ENCODE measurements at places on chromosomes 7 and 10.

- DNase-seq = no peak
These were observed 253.7 kb downstream of the GLRX3 start for GRCh38 chr10:130389906-130390305.

GRCh38 chr10:56551037-56551436 is 190.0 kb upstream of the ZWINT start:
- no peak for DNase-seq

- DNase-seq = no peak
These were observed 106.4 kb upstream of the SDK1 start for GRCh38 chr7:3194501-3195141.

GRCh38 chr10:18268005-18268404 is 127.8 kb downstream of the CACNB2 start:
- no peak for DNase-seq

DNA sequence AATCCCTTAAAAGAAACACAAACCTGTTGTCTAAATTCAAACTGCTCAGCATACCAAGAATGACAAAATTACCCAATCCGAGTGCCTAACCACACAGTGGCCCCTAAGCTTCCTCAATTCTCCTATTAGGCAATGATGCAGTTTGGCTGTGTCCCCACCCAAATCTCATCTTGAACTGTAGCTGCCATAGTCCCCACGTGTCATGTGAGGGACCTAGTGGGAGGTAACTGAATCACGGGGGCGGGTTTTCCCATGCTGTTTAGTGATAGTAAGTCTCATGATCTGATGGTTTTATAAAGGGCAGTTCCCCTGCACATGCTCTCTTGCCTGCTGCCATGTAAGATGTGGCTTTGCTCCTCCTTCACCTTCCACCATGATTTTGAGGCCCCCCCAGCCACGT is 21.9 kb downstream of the PSAP start:
- DNase-seq = no peak

- no peak for DNase-seq
These were observed 6.9 kb downstream of the ABCB8 start for GRCh38 chr7:151035026-151035717.

DNA sequence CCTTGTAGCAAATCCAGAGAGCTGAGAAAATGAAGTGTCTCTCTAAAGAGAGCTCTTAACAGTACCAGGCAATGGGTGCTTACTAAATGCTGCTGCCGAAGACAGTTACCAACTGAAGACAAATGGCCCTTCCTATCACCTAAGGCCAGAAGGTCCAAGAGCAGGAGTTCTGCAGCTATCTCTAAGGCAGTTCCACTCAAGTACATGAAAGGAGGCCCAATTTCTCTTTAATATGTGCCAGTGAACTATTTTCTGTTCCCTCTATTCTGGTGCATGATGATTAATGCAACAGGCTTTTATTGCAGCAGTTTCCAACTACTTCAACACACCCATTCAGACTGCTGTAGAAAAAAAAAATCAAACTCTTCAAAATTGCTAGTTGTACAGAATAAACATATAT is 122.5 kb downstream of the SLC25A13 start:
- no peak for DNase-seq

- no peak for DNase-seq
These were observed 15.8 kb upstream of the SEC61A2 start for GRCh38 chr10:12113627-12114026.

DNA sequence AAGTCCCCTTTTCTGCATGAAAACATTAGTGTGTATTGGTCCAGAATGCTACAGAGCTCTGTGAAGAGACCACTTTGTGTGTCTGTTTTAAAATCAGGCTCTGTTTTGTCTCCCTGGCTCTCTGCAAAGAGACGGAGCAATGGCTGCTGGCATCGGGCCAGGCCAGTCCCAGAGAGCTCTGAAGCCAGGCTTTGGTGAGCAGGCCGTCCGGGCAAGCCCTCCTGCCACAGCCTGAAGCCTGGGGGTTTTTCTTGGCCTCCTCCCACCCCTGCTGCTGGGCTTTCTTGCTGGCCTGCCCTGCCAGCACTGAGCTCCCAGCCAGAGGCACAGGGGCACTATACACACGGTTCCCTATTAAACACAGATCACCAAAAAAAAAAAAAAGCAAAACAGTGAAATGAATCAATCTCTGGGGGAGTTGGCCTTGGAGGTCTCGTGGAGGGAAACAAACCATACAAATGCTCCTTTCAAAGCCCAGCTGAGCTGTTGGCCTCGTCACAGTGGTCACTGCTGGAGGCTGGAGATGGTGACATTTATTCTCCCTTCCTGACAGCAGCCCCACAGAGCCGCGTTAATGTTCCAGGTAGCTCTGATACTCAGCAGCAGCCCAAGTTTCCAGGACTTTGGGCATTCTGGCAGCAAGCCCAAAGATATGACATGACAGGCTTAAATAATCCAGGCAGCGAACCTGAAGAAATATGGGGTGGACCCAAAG is 237.2 kb downstream of the TCF7L2 start:
- no peak for DNase-seq

GRCh38 chr7:117194445-117194844 is 128.4 kb downstream of the WNT2 start:
- no peak for DNase-seq

DNA sequence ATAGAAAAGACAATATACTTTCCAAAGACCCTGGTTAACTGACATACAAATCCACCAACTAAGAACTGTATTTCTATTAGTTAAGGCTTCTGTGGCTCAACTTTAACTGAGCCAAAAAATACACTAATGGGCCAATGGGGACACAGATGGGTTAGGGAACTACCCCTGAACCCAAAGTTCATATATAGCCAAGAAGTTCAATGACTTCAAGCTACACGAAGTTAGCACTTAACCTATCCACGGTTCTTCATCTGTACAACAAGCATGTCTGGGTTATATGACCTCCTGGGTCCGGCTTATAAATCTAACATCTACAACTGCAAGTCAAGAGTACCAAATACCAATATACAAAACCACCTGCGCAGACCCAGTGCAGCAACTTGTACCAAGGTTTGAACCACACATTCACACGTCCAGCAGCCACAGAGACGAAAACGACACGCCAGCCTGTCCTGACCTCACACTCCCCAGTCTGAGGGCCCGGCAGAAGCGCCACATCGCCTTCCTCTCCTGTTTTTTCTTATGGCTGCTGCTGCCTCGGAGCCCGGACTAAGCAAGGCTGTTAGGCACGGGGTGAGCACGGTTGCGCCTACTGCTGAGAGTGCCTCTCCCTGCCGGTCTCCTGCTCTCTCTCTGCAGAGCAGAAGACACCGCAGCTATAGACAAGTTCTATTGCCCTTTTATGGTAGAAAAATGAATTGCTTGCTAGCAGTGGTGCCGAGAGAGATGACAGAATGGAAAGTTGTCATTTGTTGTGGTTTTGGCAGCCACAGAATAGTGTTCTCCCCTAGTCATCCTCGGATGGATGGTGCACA is 86.3 kb downstream of the RNF216 start:
- DNase-seq = no peak

DNA sequence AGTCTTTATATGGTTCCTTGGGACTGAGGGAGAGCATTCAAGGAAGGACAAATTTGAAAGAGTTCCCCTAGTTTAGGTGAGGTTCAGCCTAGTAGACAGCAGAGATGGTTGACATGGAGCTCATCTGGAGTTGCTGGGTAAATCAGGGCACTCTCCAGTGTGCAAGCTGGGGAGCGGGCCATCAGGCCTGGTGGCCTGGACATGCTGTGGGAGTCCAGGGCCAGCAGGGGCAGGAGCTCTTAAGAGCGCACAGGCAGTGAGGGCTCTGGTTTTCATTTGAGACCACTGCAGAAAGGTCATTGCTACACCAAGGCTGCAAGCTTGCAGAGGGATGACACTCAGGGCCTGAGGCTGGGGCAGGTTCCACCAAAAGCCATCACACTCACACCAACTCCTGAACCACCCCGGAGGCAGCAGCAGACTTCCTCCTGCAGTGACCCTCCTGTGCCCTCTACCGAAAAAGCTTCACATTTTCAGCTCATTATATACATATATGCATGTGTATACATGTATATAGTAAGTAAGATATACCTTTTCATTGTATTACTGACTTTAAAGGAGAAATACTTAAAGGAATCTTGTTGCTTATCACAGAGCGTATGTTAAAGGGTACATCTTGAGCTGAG is 39.5 kb downstream of the STEAP1B start:
- no peak for DNase-seq

GRCh38 chr7:157685430-157686284 is 348.9 kb downstream of the DNAJB6 start:
- DNase-seq = no peak

- no peak for DNase-seq
These were observed 50.0 kb upstream of the WIPI2 start for GRCh38 chr7:5139998-5140397.

DNA sequence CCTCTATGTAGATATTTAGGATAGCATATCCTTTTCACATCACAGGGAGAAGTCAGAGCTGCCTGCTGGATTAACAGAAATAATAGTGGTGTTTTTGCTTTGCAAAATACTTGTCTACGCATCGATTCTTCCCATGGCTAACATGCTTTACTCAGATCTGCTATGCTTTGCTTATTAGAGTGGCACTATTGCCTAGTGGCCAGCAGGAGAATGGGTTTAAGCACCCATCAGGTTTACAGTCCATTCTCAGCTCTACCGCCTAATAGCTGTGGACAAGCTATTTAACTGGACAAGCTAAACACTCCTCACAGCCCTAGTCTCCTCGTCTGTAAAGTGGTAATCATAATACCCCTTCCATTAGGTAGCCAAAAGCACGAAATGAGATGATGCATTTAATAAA is 218.2 kb upstream of the CCDC6 start:
- DNase-seq = no peak

GRCh38 chr10:71402005-71402404 is 5.3 kb downstream of the CDH23 start:
- DNase-seq = no peak

- DNase-seq = peak; percentile 0
These were observed at the start of gene PCDH15 for GRCh38 chr10:54800741-54801421. Gene PCDH15, minus strand, starts transcription at chr10:54801231. Its CDS starts 136,969 bp downstream, at chr10:54664262.

GRCh38 chr10:118687472-118687871 is 67.3 kb downstream of the CACUL1 start:
- DNase-seq = no peak

GRCh38 chr10:78286186-78286585 is 252.5 kb downstream of the RPS24 start:
- peak; percentile 16 for DNase-seq

DNA sequence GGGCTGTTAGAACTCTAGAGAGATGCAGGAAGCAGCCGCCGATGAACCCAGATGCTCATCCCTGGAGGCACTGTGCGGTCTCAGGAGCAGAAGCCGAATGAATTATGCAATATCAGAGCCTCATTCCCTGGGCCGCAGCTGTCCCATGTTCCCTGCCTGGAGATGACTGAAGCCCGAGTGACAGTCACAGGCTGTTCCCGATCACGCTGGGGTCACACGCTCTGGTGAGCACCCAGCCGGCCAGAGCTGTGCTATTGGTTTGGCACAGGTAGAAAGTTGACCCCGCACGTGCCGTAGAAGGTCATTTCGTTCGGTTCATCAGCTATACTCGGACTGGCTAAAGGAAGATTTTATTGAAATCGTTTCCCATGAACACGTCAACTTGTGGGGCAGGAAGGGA is 140.5 kb upstream of the SH2B2 start:
- DNase-seq = no peak

- no peak for DNase-seq
These were observed 52.9 kb downstream of the ZNF467 start for GRCh38 chr7:149720372-149721083.

- no peak for DNase-seq
These were observed 203.7 kb downstream of the SORCS1 start for GRCh38 chr10:106960812-106961211.

- no peak for DNase-seq
These were observed 19.5 kb downstream of the BAG3 start for GRCh38 chr10:119670717-119671116.

- no peak for DNase-seq
These were observed 89.0 kb upstream of the STEAP4 start for GRCh38 chr7:88395715-88396114.

- DNase-seq = no peak
These were observed 143.2 kb upstream of the RET start for GRCh38 chr10:42933448-42934340.

GRCh38 chr7:135650831-135651573 is 11.3 kb upstream of the STMP1 start:
- no peak for DNase-seq

DNA sequence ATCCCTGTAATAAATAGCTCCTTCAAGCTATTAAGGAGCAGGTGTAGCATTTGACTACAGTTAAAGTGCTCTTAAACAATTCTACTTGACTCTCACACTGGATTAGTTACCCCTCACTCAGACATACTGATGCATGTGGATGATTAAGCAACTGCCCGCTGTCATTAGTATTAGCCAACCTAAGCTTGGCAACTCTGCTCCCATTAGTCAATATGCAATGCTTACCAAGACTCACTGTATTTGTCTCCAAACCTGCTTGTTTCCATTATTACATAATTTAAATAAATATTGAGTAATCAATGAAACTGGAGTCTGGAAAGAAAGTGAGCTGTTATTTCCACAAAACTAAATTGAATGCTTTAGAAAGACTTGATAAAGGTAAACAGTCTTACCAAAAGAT is 144.0 kb upstream of the ASAH2 start:
- DNase-seq = peak; percentile 14

DNA sequence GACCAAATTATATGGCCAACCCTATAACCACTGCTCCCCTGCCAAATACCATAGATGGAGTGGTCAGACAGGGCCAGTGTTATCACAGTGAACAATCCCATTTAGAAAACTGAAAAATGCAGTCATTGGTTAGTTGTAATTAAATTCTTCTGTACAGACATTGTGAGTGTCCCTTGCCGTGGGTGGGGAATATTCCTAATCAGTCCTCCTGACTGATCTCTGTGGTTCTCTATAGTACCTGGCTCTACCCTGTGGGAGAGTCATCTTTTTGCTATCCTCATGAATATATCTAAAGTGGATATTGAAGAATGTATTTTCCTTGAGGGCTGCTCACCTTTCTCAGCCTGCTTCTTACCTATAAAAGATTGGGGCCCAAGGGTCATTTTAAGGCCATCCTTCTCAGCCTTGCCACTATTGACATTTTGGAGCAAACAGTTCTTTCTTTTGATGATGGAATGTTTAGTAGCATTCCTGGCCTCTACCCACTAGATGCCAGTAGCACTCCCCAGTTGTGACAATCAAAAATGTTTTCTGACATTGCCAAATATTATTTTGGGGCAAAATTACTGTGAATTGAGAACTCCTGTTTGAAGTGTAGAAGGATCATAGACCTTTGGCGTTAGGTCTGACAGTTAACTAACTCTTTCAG is 110.2 kb downstream of the MAPK8 start:
- no peak for DNase-seq

DNA sequence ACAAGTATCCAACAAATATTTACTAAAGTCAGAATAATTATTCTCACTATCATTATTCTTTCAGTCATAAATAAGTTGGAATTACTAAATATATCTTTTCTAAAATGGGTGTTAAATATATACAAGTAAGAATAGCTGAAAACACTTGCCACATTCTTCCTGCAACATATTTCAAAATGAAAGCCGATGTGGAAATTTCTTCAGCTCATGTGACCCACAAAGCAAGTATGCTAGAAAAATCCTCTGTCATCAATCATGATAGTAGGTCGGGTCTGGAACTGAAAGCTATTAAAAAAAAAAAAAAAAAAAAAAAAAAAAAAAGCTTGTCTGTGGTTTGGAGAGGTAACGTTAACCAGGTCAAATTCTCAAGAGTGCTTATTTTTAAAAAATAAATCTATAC is 344.7 kb downstream of the NEBL start:
- no peak for DNase-seq

GRCh38 chr7:42210333-42210732 is 26.7 kb downstream of the GLI3 start:
- no peak for DNase-seq

GRCh38 chr10:62707810-62708209 is 96.7 kb upstream of the ADO start:
- DNase-seq = no peak
